ENCODE measurements at places on chromosomes 4 and X.

DNA sequence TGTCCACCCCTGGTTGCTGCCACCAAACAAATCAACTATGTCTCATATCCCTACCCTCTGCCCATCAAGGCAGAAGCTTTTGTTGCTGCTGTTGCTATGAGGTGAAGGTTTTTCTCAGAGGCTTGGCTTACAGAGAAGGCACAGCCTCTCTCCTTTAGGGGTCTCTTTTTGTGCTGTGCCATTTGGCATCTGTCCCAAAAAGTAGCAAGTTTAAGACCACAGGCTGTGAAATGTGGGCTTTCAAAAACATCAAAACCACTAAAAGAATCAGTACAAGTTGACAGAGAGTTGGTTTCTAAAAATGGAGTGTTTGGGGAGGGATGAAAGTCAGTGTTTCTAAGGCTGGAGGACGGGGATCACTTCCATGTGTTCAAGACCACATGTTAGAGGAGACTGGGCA, 634.9 kb downstream of the BCOR start:
- no peak for DNase-seq

DNA sequence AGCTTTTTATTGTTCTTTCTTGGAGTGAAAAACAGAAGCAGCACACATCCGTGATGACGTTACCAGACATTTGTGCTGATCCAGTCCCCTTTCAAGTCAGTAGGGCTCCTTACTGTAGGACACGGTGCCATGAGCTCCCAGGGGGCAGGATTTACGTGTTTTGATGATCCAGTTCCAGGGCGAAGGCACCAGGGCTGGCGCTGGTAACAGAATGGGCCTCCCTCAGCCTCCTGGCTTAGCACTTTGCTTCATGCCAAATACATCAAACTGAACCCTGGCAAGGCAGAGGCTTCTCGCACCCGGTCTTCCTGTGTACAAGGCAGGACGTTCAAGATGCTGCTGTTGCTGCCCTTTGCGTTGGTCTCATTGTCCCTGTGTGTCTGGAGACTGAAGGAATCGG, 66.6 kb upstream of the PSAPL1 start:
- no peak for DNase-seq

- DNase-seq = no peak
These were observed 480.8 kb upstream of the FAT1 start for GRCh38 chr4:187204389-187204918.

DNA sequence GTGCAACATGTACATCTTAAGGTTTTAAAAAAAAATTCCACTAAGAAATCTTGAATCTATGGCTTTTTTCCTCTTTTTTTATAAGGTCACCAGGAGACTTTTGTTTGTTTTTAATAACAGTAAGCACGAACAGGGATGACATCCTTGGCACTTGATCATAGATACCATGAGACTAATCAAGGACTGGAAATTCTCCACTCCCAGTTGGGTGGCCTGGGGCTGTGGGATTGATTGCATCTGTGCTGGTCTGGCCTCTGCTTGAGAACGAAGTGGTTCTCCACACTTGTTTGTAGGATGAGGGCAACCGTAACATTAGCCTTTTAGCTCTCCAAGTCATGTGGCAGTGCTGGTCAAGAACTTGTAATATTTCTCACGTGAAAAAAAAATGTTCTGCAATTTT, 35.4 kb downstream of the SNX25 start:
- no peak for DNase-seq

GRCh38 chr4:70935038-70935695, 33.0 kb downstream of the MOB1B start:
- no peak for DNase-seq

DNA sequence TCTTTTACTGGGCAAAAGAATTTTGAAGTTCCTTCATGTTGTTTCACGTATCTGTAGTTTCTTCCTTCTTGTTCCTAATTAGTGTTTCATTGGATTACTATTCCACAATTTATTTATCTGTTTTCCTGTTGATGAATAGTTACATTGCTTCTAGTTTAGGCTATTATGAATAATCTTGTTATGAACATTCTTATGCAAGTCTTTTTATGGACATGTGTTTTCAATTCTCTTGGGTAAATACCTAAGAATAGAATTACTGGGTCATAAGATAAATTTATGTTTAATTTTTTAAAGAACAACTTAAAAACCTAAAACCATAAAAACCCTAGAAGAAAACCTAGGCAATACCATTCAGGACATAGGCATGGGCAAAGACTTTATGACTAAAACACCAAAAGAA, 70.9 kb upstream of the RXFP1 start:
- no peak for DNase-seq
